ENCODE measurements at places on chromosomes 16 and 17.

DNA sequence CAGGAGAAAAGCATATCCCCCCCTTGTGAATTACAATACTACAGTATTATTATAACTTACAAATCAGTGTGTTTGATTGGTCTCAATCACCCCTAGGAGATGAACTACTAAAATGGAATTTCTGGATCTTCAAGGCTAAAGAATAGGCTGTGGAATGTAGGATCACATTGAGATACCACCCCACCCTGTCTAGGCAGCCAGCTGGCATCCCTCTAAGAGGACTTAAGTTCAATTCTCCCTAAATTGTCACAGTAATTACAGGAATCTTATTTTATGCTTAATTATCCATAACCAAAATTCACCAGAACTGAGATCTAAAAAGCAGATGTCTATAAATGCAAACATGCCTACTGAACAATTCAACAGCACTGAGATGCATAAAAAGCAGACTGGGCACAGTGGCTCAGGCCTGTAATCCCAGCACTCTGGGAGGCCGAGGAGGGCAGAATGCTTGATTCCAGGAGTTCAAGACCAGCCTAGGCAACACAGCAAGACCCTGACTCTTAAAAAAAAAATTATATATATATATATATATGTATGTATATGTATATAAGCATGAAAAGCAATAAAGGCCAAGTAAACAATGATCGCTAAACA, 12.0 kb downstream of the AP1G1 start:
- no peak for DNase-seq

- DNase-seq: no peak
Observed at GRCh38 chr17:77924757-77925336, 33.7 kb upstream of the TNRC6C start.

- no peak for DNase-seq
Observed at GRCh38 chr16:72930396-72930795, 117.5 kb downstream of the ZFHX3 start.

- DNase-seq: no peak
Observed at GRCh38 chr17:36136439-36136838, 32.8 kb downstream of the CCL4 start.

DNA sequence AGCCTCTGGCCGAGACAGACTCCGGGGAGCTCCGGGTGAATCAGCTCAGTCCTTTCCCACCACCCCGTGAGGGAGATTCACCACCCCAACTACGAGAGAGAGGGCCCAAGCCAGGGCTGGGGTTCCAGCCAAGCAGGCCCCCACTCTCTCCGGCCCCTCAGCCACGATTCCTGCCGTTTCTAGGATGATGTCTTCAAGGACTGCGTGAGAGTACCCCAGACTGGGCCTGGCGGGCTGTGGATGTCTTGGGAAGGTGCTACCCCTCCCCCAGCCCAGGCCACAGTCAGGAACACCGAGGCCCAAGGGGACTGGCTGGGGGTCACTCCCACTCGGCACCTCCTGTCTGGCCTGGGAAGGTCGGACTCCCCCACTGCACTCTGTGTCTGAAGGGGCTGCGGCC, 21.6 kb upstream of the PABPN1L start:
- DNase-seq: no peak

DNA sequence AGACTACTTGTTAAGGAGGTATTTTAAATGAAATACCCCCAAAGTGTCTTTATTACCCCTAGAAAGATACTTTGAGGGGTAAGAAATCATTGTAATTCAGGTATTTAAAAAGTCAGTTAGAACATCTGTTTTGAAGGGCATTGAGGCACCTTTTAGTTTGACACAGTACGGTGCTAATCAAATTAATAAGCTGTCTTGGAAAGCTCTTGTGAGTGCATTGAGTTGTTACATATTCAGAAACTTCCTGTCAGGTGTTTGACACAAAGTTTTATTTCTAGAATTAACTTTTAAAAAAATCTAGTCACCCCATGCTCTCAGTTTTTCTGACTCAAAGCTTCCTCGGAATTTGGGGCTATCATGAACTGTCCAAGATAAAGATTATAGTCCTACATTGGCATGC, 4.6 kb downstream of the RBBP6 start:
- DNase-seq: no peak
